ENCODE measurements at places on chromosomes 3 and 15.

DNA sequence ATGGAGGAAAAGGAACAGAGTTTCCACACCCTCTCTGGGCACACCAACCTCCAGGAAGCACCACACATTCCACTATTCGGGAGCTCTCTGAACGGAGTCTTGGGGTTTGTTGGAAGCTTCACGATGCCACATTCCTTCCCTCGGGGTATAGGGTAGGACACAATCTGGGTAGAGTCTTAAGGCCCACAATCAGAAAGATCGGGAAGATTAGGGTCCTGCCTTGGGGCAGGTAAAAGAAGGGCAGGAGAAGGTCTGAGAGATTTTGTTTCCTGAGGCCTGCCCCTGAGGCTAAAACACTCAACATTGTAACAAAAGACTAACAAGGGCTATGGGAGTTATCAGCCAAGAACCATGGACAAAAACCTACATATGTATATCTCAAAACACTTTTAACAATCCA is 89.2 kb upstream of the RAP2B start:
- DNase-seq: no peak

GRCh38 chr15:81303244-81304225 is 20.4 kb downstream of the STARD5 start:
- no peak for DNase-seq

DNA sequence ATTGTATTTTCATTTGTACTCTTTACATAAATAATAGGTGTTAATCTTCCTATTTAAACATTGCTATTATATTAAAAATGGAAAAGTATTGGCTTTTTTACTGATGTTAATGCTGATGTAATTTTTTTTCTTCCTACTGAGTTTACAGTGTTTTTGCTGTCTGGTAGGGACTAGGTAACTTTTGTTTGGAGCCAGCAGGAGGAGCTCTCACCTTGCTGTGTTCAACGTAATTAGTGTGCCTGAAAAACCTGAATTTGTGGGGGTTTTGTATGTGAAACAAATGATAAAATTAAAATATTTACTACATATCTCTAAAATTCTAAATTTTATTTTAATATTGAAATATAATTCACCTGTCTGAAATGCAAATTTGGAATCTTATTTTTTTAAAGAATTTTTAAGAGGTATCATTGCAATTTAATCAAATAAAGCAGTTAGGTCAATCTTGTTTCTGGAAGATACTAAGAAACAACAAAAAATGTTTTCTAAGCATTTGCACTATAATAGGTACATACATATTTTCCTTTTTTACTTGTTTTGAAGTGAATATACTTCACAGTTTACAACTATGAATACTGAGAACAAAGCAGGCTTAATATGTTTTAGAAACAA is 48.8 kb downstream of the EPHA6 start:
- no peak for DNase-seq

DNA sequence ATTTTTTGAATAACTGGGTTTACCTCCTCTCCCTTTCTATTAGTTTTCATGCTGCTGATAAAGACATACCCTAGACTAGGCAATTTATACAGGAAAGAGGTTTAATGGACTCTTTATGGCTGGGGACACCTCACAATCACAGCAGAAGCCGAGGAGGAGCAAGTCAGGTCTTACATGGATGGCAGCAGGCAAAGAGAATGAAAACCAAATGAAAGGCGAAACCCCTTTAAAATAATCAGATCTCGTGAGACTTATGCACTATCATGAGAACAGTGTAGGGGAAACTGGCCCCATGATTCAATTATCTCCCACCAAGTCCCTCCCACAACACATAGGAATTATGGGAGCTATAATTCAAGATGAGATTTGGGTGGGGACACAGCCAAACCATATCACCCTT is 2.0 kb upstream of the RSL24D1 start:
- DNase-seq: no peak

DNA sequence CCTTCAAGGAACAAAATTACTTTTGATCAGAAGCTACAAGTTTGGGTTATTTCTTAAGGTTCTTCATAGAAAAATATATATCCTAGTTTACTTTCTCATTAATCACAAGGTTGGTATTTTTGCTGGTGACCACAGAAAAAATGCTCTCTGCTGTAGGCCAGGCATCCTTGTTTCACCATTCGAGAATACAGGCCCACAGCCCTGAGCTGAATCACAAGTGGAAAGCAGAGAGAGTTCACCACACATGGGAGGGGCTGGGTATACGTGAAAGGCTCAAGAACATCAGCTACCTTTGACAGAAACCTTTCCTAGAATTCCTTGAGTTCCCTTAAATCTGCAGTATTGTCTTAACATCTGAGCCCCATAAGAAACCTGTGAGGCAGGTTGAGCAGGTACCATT is 23.2 kb downstream of the CPEB1 start:
- DNase-seq: no peak

- no peak for DNase-seq
Measured at GRCh38 chr3:71994906-71995305, 210.0 kb upstream of the PROK2 start.

DNA sequence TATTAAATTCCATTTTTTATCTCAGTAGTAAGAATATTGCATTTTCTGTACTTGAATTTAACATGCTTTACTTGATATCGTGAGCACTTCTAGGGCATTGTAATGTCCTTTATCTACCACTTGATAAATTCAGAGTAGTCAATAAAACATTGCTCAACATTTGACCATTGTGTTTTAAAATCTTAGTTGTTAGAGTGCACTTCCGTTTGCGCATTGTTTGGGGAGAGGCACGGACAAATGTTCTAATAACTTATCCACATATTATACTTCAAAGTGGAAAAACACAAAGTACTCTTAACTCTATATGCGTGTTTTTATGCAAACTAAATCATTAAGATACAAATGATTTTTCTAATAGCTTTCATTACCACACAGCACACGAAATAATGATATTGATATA is 419 bp downstream of the FAM227B start:
- DNase-seq: no peak

- no peak for DNase-seq
Measured at GRCh38 chr3:42898896-42899675, 6.9 kb upstream of the ZNF662 start.

DNA sequence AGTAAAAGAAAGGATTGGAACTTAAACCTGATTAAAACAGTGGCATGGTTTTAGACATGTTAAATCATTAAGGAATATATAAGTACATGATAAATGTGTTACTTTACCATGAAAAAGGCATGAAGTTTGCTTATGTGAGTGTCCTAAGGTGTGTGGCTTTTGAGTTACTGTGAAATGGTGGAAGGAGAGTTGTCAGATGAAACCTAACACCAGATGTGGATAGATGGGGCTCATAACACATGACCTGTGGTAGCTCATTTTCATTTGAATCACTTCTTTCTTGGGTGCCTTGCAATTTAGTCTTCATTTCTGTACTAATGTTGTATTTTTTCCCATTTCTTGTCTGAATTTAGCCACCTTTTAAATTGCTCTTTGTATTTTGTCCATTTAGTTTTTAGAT is 13.0 kb downstream of the MEF2A start:
- DNase-seq: no peak

All from stimulated activated CD4-positive, alpha-beta T cell treated with anti-CD3 and anti-CD28 coated beads, Interleukin-15, amount 100 ng/mL, for 1 hour (primary cell).